ENCODE measurements at places on chromosomes 3 and 15.

GRCh38 chr3:114093596-114093995 lies 37.1 kb downstream of the QTRT2 start:
- no peak for DNase-seq

- no peak for DNase-seq
Observed at GRCh38 chr3:86788371-86788770, 202.6 kb downstream of the VGLL3 start.

- no peak for DNase-seq
Observed at GRCh38 chr15:78321041-78321570, 19.0 kb upstream of the CRABP1 start.

- DNase-seq, result no peak
Observed at GRCh38 chr3:146280864-146281263, 30.0 kb upstream of the PLSCR4 start.

- DNase-seq, result no peak
Observed at GRCh38 chr3:58521917-58522631, 14.9 kb downstream of the ACOX2 start.

- DNase-seq, result no peak
Observed at GRCh38 chr3:115922681-115923347, 299.5 kb downstream of the GAP43 start.

GRCh38 chr3:113507501-113508067 lies 7.4 kb downstream of the SPICE1 start:
- no peak for DNase-seq

GRCh38 chr3:106725566-106725965 lies 651.7 kb upstream of the CCDC54 start:
- no peak for DNase-seq

- DNase-seq, result no peak
Observed at GRCh38 chr3:191094057-191094845, 104.8 kb upstream of the OSTN start.

DNA sequence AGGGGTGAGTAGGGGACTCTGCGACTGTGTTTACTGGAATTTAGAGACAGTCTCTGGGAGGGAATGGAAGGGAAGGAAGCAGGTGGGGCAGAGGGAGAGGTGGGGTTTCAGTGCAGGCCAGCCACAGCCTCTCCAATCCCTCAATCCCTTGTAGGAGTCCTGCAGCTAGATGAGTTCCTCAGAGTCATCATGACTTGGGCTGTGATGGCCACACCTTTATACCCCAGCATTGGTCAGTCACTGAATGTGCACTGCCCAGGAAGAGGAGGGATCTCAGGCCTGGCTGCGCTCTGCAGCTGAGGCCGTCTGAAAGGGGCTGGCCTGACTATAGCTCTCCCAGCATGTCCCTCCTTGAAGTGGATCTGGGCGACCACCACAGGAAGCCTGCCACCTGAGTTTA lies 67.3 kb upstream of the GLCE start:
- DNase-seq, result no peak

GRCh38 chr15:98289747-98290146 lies 329.2 kb downstream of the ARRDC4 start:
- no peak for DNase-seq

DNA sequence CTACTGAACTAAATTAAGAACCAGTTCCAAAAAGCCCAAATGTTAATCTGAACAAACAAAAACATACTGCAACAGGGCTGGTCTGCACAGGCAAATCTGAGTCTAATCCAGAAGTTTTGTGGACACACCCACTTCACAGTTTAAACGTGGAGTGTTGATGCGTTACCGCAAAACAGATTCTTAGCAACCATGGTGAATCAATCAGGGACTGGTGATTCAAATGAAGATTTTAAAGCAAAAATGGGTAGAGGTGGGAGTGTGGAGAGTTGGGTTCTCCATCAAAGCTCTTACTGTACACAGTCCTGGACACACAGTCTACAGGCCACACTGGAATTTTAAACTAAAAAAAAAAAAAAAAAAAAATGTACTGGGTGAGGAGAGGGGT lies 5.2 kb downstream of the ANXA2 start:
- DNase-seq, result peak; percentile 44
